Fibroblast of lung (primary cell): ENCODE measurements at places on chromosomes 16 and 17.

- no peak for DNase-seq
Measured at GRCh38 chr17:28468781-28469180, 4.7 kb upstream of the SLC13A2 start.

DNA sequence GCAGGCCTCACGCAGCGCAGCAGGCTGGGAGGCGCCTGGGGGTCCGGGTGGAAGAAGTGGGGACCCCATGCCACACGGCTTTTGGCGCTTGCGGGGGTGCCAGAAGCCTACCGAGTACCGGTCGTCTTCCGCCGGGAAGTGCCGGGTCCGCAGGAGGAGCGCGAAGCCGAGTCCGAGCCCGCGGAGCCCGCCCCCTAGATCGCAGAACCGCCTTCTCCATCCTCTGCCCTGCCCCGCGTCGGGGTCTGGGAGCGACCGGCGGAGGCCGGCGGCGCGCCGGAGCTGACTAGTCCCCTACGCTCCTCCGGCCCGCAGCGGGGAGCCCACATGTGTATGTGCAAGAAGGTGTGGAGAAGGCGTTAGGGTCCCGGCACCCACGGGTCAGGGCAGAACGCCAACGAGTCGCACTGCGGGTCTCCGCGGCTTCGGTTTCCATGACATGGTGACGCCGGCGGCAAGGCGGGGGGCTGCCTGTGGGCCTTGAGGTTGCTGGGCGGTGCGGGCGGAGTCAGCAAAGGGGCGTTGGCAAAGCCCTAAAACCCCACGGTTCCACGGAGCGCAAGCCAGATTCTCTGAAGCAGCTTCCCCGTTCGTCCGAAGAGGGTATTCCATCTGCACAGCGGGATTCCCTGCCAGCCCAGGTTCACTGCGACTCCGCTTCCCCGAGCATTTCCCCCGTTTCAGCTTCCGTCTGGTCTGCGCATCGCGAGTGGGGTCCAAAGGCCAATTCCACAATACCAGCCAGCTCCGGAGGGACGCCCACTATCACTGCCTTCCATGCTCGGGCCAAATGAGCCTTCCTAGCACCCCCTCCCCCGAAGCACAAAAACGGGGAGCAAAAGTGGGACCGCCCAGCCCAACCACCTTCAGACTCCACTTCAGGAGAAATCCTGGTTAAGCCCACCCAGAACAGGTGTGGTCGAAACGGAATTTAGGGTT lies 2.3 kb upstream of the LHX1 start:
- DNase-seq = no peak

DNA sequence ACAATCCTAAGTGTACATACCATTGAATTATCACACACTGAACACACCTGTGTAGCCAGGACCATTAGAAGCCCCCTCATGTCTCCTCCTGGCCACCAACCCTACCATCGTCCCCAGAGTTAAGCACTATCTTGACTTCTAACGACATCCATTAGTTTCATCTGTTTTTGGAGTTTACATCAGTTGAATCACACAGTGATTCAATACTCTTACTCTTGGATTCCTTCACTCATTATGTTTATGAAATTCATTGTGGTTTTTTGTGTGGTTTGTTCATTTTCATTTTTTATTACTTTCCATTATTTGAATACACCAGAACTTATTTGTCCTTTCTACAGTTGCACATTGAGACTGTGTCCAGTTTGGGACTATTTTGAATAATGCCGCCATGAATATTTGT lies 13.6 kb downstream of the DRC7 start:
- no peak for DNase-seq

DNA sequence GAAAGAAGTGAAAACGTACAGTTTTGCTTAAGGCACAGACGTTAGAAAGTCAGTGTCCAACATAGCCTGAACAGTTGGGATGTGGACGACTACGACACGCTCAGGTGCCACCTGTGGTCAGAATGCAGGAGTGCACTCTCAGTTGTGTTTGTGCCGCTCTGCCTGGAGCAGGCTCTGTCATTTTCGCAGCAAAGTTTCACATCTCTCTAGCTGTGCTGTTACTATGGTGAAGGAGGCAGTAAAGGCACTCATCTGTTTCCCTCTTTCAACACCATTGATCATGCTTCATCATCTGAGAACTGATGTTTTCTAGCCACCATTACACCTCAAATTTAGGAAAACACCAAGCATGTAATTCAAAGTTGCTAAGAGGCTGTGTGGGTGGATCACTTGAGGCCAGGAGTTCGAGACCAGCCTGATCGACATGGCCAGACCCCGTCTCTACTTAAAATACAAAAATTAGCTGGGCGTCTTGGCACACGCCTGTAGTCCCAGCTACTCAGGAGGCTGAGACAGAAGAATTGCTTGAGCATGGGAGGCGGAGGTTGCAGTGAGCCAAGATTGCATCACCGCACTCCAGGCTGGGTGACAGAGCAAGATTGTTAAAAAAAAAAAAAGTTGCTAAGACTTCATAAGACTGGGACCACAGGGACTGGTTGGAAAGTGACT lies 44.9 kb upstream of the DNAJA2 start:
- DNase-seq = peak; percentile 13

DNA sequence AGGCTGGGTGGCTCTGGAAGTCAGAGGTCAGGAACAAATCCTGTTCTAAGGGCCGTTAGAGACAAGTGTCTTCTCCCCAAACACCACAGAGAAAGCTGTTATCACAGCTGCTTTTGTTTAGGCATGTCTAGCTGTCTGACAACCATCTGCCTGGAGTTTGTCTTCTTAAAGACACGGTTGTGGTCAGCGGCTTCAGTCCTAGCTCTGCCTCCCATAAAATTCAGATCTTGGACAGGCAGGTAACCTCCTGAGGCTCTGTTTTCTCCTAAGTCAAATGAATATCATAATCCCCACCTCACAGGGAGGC lies 2.3 kb upstream of the ITGA3 start:
- no peak for DNase-seq

GRCh38 chr17:2140683-2141082 lies 85.8 kb downstream of the HIC1 start:
- DNase-seq = no peak

DNA sequence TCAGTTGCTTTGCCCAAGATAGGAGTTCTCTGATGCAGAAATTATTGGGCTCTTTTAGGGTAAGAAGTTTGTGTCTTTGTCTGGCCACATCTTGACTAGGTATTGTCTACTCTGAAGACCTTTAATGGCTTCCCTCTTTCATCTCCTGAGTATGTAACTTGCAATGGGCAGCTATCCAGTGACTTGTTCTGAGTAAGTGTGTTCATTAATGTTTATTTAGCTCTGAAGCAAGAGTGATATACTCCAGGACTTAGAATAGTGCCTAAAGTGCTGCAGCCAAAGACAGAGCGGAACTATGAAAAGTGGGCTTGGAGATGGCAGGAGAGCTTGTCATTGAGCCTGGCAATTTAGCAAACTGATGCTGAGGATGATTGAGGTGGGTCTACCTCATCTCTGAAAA lies 8.8 kb upstream of the TANGO6 start:
- DNase-seq = no peak

DNA sequence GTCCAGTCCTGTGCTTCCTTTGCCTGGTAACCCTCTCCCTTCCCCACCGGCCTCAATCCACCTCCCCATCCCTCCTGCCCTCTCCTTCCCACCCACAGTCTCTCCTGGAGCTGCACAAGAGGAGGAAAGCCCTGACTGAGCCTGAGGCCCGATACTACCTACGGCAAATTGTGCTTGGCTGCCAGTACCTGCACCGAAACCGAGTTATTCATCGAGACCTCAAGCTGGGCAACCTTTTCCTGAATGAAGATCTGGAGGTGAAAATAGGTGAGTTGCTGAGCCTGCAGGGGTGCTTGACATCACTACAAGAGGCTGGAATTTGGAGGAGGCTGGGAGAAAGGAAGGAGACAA lies 1.3 kb downstream of the PLK1 start:
- no peak for DNase-seq

GRCh38 chr17:31660684-31661083 lies 198.4 kb downstream of the COPRS start:
- DNase-seq = no peak

GRCh38 chr17:42049834-42050392 lies 488 bp downstream of the C17orf113 start:
- DNase-seq = no peak

DNA sequence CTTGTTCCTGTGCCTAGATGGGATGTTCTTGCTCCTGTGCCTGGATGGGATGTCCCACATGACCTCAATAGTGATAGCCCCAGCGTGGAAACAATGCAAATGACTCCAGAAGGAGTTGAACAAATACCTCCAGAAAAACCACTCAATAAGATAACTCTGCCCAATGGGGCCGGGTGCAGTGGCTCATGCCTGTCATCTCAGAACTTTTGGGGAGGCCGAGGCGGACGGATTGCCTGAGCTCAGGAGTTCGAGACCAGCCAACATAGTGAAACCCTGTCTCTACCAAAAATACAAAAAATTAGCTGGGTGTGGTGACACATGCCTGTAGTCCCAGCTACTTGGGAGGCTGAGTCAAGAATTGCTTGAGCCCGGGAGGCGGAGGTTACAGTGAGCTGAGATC lies 15.2 kb upstream of the LITAF start:
- no peak for DNase-seq

DNA sequence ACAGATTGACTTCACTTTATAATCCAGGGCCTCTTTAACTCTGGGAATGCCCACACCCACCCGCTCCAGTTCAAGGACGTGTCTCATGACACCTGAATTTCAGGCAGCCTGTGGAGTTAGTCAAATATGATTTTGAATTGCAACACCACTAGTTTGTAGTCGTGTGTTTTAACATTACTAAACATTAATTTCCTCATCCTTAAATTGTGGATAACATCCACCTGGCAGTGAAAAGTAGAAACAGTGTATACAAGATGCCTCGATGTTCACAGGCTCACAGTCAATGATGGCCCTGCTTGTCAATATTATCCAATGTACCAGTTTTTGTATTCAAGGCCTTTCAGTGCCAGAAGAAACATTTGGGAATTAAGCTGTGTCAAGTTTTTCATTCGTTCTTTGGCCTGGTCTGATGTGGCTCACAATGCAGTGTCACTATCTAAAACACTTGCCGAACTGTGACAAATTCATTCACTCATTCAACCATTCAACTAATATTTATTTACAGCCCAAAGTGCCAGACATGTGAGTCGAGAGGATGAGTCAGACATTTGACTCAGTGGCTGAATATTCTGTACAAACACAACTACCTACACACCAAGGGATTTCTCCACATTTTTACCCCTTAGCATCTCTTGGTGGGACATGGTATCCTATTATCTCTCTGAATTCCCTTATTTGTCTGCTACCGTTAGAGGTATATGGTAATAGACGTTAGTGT lies 1.4 kb downstream of the MEIOB start:
- DNase-seq = peak; percentile 38

DNA sequence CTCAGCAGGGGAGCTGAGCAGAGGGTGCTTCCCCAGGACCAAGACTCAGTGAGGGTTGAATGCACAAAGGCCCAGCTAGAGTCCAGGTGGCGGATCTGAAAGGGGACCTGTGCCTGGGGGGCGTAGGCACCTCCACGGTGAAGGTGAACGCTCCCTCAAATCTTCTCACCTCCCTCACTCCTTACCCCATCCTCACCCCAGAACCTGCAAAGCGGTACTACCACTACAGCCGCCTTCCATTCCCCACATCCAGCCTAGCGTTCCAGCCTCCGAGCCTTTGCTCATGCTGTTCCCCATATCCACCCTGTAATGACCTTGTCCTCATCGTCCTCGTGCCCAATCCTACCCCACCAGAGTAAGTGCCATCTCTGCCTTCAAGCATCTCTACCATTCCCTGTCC lies 30.6 kb downstream of the TRPV3 start:
- DNase-seq = no peak

- DNase-seq = no peak
Measured at GRCh38 chr16:52114379-52114778, 432.6 kb downstream of the TOX3 start.

DNA sequence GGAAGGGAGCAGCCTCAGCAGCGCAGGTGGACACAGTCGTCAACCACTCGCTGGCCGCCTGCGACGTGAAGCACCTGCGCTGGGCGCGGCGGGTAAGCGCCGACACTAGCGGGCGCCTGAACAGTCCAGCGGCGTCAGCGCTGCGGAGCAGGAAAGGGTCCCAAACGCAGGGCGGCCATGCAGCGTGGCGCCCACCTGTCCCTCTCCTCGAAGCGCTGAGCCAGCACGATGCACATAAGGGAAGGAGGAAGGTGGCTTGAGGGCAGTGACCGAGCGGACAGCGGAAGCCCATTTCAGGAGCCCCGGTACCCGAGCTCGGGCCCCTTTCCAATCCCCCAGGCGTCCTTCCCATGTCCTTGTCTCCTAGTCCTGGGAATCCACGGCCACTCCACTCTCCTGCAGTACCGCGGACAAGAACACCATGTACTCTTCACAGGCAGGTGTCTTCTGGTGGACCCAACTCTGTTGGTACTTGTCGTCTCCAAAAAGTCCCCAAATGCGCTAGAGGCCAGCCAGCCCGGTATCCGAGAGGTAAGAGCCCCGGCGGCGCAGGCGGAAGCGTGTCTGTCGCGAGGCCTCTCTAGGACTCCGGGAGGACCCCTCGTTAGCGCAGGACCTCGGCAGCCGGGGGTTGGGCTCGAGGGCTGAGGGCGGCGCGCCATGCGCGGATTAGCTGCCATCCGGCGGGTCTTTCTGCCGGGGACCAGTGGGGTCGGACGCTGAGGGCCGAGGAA lies 14.4 kb downstream of the ZNF232 start:
- DNase-seq = no peak

DNA sequence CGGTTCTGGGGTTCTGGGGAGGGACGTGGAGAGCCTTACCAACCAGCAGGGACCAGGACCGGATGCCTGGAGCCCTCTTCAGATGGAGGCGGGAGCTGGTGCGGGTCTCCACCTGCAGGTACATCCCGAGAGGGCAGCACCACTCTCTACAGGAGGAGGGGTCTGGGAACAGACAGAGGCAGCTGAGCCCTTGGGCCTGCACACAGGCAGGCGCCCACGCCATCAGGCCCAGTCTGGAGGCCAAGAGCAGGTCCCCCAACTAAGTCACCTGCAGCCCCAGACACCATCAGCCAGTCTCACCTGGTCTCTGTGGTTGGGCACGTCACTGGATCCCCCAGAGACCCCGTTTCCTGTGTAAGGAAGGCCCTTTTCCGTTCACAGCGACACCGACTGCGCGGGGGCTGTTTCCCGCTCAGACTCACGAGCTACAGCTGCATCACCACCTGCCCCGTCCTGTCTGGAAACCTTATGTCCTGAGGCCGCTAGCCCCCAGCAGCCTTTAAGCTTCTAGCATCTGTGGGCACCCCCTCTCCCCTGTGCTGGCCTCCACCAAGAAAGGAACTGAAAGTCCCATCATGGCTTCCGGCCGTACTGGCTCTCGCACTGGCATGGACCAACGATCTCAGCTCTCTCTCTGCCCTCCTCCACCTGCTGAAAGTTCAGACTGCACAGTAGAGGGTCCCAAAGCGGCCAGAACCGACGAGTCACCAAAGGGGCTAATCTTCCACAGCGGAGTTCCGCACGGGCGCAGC lies 1.2 kb downstream of the CYBC1 start:
- DNase-seq = no peak

- DNase-seq = peak; percentile 34
Measured at GRCh38 chr17:47265983-47266541, 12.4 kb downstream of the ITGB3 start.

GRCh38 chr17:7437369-7437863 lies 1.9 kb upstream of the FGF11 start:
- no peak for DNase-seq
